Fibroblast of lung (primary cell): ENCODE measurements at places on chromosomes 12 and 14.

DNA sequence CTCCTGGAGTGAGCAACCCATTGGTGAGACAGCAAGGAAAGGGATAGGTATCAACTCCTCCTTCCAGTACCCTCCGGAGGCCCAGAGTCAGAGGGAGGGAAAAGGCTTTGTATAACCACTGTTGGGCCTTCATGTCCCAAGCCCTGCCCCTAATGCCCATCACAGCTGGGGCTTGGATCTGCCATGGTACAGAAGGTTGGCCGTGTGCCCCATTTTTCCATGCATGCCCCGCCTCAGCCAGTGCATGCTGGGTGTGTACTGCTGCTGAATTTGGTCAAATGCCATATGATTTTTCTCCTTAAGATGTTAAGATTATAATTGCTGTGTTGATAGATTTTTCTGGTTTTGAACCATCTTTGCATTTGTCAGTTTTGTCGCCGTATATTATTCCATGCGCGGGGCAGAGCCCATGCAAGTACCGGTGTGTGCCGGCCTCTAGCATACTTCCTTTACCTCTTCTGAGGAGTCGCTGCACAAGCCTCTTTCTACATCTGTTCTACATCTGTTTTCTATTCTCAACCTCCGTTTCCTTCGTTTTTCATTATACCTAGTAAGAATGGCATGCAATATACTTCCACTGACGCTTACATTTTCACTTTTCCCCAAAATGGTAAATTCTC, 26.6 kb downstream of the PPP2R5C start:
- DNase-seq = no peak

GRCh38 chr14:67331368-67332125, 28.1 kb downstream of the ATP6V1D start:
- DNase-seq = peak; percentile 53

DNA sequence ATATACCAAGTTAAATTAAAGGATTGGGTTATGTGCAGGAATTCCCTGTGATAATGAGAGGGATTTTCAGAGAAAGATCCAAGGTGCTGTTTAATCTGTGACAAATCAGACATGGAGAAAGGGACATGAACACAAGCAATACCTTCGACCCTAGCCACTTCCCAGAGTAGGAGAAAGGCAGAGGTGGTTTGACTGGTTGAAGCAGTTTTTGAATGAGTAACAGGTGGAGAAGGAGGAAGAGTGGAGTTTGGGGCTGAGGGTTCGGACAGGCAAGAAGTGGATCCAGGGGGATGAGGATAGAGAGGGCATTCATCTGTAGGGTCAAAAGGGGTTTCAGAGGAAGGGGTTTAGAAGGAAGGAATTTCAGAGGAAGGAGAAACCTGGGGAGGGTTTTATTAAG, 27.4 kb upstream of the A2M start:
- no peak for DNase-seq

DNA sequence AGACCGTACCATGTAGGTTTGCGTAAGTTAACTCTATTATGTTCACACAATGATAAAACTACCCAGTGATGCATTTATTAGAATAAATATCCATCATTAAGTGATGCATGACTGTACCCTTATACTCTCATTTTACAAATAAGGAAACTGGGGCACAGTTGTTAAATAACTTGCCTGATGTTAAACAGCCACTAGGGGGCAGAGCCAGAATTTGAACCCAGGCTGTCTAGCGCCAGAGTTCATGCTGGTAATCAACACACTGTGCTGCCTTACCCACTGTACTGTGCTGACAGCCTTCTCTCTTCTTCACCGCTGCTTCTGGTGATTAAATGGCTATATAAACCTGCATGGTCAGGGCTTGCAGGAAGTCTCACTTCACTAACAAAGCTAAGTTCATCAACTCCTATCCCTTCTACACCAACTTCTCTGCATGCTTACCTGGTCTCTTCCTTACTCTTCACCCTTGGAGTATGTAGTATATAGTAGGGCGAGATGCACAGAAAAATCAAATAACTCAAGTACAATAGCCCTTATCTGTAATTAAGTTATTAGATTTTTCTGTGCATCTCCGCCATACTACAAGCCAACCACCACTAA, 43.6 kb upstream of the APPL2 start:
- DNase-seq = no peak

GRCh38 chr12:39931857-39932256, 174.0 kb downstream of the SLC2A13 start:
- DNase-seq = peak; percentile 24

GRCh38 chr14:88482524-88482923, 72.3 kb downstream of the PTPN21 start:
- DNase-seq = no peak

DNA sequence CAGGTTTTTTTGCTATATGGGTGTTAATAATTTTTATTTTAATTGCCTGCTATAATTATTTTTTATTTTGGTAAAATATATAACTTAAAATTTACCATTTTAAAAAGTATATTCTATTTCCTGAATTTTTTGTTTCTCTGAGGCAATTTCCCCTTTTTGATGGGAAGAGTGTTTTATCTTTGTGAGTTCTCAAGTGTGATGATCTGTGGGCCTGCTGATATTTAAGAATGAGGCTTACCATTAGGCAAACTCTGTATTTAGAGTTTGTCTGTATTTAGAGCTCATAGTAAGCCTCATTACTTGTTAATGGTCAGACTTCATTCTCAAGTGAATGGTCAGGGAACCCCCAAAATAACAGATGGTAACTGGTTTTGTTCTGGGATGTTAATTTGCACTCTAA, 48.0 kb downstream of the WNK1 start:
- DNase-seq = no peak

GRCh38 chr12:89695830-89696229, 12.8 kb downstream of the ATP2B1 start:
- no peak for DNase-seq

DNA sequence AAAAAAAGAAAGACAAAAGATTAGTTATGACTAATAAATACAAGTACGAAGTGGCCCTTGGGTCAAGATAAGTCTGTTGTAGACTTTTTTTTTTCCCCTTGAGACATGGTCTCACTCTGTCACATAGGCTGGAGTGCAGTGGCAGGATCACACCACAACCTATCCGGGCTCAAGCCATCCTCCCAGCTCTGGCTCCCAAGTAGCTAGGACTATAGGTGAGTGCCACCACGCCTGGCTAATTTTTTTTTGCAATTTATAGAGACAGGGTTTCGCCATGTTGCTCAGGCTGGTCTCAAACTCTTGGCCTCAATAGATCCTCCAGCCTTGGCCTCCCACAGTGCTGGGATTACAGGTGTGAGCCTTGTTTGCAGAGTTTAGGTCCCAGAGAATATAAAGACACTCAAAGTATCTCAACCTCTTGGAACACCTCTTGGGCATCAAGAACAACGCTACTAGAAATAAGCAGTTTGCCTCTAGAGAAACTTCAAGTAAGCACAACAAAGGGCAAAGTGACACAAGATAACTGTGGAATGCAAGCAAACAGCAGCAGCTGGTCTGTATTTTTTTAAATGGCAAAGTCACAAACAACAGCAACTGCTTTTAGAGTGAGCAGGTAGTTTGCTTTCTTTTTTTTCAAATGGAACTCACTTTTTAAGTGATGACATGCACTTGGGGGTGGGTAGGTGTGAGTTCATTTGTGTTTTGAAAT, 3.9 kb upstream of the MDM2 start:
- DNase-seq = no peak

- peak; percentile 14 for DNase-seq
Observed at GRCh38 chr14:22303589-22304195, 285.3 kb downstream of the DAD1 start.

GRCh38 chr12:7431993-7432685, 11.8 kb downstream of the CD163L1 start:
- DNase-seq = no peak

DNA sequence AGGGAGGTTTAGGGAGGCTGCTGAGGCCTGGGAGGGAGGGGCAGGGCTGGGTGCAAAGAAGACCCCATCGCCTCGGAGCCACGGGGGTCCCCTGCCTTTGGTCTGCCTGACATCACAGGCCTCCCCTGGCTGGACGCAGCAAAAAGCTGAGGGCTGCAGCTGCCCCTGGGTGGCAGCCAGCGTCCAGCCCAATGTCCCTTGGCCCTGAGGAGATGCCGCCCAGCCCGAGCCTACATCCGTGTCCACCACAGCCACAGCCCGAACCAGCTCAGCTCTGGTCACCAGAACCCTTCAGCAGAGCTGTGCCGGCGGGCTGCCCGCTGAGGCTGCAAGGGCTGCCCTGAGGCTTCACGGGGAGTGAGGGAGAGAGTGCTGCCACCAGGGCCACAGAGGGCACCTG, 1.9 kb downstream of the NUDT14 start:
- DNase-seq = no peak

DNA sequence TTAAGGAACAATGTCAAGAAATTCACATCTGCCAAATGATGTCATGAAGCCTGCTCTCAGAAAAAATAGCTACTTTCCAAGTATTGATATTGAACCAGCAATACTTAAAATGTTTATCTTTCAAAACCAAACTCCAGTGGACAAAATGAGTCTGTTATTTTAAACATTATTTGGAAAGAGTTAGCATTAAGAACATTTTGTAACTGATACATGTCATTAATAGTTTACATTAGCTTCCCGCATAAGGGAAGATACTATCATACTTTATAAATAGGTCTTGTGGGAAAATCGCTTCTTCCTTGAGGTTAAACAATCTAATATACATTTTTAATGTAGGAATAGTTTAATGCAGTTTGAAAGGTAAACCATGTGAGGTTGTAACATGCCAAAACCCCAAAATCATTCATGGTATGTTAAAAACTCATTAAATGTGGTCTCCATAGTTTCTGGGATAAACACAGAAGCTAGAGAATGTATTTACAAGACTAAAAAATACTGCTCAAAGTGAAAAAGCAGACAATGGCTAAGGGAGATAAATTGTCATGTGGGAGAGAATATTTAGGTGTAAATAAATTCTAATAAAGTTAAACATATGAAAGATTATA, 73.4 kb upstream of the ATP2B1 start:
- peak; percentile 72 for DNase-seq

GRCh38 chr12:118032188-118032587, 15.7 kb downstream of the RFC5 start:
- DNase-seq = no peak
